ENCODE measurements at places on chromosomes 2 and 18. TPM values are rescaled to one million over a fixed set of nuclear protein-coding genes. Genes with fewer than 3 reads are reported as not detected.

DES gene
- 0.69 TPM for total RNA-seq

RAPH1 gene
- total RNA-seq = 31.4 TPM

MTLN gene
- total RNA-seq = 84.3 TPM

CCDC74B gene
- total RNA-seq = 9.8 TPM

MARCHF4 gene
- 1.3 TPM for total RNA-seq

CPLX4 gene
- not detected for total RNA-seq

GFPT1 gene
- total RNA-seq = 53.0 TPM

TEX44 gene
- total RNA-seq = not detected

SALL3 gene
- total RNA-seq = not detected

HNMT gene
- 4.1 TPM for total RNA-seq

DUSP28 gene
- total RNA-seq = 10.7 TPM

DSC3 gene
- 0.23 TPM for total RNA-seq

MFSD6 gene
- total RNA-seq = 10.4 TPM

SLC19A3 gene
- total RNA-seq = 0.28 TPM

IL36RN gene
- total RNA-seq = not detected

CCDC102B gene
- 0.92 TPM for total RNA-seq

FIGN gene
- 19.5 TPM for total RNA-seq

POMC gene
- not detected for total RNA-seq

IL36A gene
- total RNA-seq = not detected

GPR155 gene
- total RNA-seq = 2.1 TPM

GPBAR1 gene
- total RNA-seq = 0.18 TPM

LIPG gene
- total RNA-seq = 92.0 TPM

ANKRD29 gene
- total RNA-seq = 0.67 TPM

FKBP7 gene
- total RNA-seq = 1.8 TPM

LYPD1 gene
- 0.21 TPM for total RNA-seq

STEAP3 gene
- total RNA-seq = 44.8 TPM

ACMSD gene
- total RNA-seq = not detected

C2orf66 gene
- total RNA-seq = 0.33 TPM

DHRS9 gene
- total RNA-seq = 0.21 TPM

STAM2 gene
- total RNA-seq = 29.1 TPM

PLGLB2 gene
- not detected for total RNA-seq

REG1B gene
- total RNA-seq = 2.0 TPM
